AG09319 (cell line): ENCODE measurements at places on chromosomes 2 and 18.
A peak's percentile ranks its signal among the peaks of the same experiment; 100 is the strongest.

DNA sequence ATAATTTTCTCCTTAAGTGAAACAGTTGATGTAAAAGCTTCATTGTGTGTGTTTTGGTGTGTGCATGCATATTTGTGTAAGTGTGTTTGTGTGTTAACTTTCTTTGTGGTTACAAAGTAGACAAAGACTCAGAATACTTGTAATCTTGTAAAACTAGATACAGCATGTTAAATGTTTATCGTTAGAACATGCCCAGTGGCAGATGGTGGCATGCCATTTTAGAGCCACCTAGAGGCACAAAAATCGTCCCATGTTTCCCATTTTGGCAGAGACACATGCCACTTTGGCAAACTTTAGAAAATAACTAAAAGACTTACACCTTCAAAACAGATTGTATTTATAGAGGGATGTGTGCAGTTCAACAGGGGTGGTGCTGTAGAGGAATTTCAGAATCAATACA is 224.1 kb downstream of the LRP1B start:
- no peak for DNase-seq

DNA sequence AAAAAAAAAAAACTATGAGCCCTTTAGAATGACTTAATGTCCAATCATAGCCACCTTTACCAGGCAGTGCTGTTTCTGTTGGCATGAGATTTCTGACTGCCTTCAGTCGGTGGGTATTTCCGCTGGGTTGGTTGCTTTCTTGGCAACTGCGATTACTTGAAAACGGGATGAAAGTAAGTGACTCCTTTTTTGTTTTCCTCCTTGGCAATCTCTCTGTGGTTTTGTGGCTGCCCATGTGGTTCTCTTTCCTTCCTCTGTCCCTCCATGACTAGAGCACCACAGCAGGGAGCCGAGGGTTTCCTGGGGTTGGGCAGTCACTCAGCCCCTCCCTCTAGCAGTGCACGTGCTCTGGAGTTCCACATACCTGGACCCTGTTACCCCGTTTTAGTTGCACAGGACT is 112.1 kb downstream of the KLHL29 start:
- DNase-seq, result no peak

DNA sequence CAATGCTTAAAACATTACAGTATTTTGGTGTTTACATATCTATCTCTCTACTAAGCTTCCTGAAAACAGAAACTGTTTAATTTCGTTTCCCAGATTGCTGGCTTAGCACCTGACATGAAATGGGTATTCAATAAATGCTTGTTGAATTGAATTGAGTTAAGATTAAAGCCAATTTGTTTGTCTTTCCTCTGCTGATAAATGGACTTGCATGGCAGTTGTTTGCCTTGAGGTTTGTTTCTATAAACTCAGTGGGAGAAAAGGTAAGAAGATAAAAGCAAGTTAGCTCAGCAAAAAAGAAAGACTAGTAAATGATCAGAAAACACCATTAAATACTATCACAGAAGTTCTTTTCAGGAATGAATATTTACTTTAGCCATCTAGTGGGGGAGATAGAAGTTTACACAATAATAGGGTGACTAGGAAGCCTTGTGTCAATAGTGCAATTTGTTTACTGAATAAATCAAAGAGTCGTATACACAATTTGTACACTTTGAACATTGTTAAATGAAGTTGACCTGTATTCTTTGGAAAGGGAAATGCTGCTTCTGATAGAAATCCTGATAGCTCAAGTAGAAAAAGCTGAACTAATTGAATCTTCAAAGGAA is 754.5 kb upstream of the FAM98A start:
- DNase-seq, result no peak

- no peak for DNase-seq
Measured at GRCh38 chr2:206083602-206084438, 2.2 kb downstream of the INO80D start.

DNA sequence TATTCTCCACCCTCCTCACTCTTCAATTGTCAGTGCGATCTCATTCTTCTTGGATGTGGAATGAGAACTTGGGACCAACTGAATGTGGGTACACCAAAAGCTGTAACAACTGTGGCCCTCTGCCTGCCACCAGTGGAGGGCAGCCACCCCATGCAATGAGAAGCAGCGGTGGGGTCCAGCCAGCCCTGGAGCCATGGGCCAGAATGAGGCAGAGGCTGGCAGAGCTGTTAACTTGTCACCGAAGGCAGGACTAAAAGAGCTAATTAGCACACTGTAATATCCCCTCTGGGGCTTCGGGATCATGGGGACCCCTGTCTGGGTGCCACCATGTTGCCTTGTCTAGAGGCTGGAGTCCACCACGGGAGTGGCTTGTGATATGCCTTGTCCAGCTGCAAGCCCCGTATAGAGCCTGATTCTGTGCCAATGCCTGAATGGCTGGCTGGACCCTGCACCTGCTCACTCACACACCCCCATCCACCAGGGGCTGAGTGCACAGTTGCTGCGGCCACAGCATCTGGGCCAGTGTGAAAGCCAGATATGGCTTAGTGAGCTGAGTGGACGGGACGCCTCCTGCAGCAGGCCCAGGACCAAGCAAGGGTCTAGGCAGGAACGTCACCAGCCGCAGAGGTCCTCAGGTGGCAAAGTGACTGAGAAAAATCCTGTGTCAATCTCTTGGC is 680.5 kb downstream of the DSC3 start:
- DNase-seq, result no peak

- DNase-seq, result no peak
Measured at GRCh38 chr2:152407204-152407721, 72.3 kb downstream of the FMNL2 start.

DNA sequence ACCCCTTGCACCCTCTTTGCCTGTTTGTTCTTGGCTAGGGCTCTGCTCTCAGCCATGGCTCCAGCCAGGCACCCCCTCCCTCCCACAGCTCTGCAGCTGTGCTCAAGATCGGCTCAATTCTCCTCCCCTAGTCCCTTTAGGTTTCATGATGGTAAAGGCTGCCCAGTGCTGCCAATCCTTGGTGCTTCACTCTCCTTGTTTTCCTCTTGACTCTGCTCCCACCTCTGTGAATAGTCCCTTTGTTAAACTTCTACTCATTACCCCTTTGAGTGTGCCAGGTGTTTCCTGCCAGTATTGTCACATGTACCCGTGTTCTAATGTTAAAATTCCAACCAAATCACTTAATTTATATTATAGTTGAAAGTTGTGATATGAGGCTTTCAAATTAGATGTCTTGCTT is 101.0 kb upstream of the CERS6 start:
- DNase-seq, result no peak

GRCh38 chr2:229083606-229084340 is 187.3 kb downstream of the PID1 start:
- DNase-seq, result no peak

GRCh38 chr2:86382108-86382507 is 44.7 kb upstream of the REEP1 start:
- no peak for DNase-seq

- DNase-seq, result no peak
Measured at GRCh38 chr2:186595219-186595618, 5.4 kb downstream of the ITGAV start.

DNA sequence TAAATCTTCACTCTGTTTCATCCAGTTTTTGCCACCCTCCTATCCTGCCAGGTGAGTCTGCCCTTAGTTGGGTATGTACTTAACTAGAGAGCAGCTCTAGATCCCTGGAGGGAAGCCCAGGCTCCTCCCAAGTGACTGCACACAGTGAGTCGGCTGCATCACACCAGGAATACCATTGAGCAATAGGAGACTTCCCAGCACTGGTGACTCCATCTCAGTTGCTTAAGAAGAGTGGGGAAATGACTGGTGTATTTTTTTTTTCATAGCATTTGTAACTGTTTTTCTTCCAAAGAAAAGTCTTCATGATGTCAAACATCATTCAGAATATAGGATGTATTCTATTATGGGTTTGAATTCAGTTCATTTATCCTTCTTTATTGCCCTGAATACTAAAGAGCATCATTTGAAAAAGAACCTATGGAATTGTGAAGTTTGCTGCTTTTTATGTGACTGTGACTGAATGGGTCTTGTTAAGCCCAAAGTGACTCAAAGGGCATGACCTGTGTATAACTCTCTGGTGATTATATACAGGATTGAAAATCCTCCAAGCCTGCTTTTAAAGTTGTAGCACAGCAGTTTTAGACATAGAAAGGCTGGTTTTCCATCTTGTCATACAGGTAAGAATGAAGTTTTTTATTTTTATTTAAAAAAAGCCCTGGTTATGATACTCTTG is 84.3 kb downstream of the MAP3K20 start:
- peak; percentile 94 for DNase-seq

DNA sequence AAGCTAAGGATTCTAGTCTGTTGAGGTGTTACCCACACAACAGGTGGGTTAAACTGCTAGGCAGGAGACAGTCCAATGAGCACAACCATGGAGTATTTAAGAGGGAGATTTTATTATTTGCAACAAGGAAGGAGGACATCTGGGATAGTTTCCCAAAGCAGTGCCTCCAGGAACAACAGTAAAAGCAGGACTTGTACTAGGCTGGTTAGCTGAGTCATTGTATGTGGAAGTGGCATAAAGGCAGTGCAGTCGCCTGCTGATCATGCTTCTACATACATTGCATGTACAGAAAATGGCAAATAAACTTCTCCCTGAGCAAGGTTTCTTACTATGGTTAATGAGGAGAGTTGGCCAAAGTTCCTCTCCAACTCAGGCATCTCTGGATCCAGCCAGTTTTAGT is 46.1 kb upstream of the CYTIP start:
- DNase-seq, result no peak

GRCh38 chr2:108354136-108354535 is 23.6 kb upstream of the SULT1C4 start:
- DNase-seq, result no peak

GRCh38 chr2:41930807-41931566 is 116.8 kb upstream of the PKDCC start:
- DNase-seq, result no peak

DNA sequence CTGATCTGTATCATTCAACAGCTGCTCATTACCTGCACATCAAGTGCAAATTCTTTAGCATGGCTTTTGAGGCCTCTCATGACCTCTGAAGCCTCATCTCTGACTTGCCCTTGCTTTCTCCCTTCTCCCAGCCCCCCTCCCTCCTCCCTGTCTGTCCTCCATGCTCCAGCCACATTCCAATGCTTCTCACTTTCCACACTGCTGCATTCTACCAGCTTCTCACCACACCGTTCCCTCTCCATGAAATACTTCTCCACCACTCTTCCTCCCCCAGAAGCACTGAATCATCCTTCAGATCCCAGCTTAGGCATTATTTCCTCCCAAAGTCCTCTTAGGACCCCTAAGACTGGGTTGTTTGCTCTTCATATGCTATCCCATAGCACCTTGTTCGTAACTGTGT is 26.9 kb downstream of the GCG start:
- no peak for DNase-seq

GRCh38 chr18:2207294-2207693 is 364.0 kb downstream of the METTL4 start:
- no peak for DNase-seq

- no peak for DNase-seq
Measured at GRCh38 chr2:110871637-110872036, 139.3 kb downstream of the ACOXL start.

GRCh38 chr2:54416166-54416813 is 39.8 kb upstream of the SPTBN1 start:
- no peak for DNase-seq

GRCh38 chr2:10989151-10989550 is 77.4 kb downstream of the KCNF1 start:
- no peak for DNase-seq

- DNase-seq, result no peak
Measured at GRCh38 chr2:64857581-64858471, 131.4 kb upstream of the SLC1A4 start.

GRCh38 chr2:33704406-33704855 is 105.3 kb upstream of the FAM98A start:
- DNase-seq, result no peak

DNA sequence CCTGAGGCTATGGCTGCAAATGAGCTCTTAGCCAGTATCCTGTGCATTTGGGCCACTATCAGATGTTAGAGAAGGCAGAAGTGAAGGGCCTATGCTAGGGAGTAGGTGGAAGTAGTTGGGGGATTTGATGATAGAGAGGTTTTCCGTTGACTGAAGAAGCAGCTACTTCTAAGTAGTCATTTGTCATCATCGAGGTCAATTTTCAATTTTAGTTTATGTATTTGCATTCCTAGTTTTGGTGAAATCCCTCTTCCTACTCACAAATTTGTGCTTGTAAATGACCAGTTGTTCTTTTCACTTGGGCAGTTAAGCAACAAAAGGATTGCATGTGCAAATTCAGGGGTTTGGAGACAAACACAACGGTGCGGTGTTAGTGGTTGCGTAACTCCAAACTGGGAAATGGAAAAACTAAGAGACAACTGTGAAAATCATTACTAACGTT is 48.5 kb upstream of the PELI1 start:
- no peak for DNase-seq

- DNase-seq, result no peak
Measured at GRCh38 chr18:59345556-59345955, 13.5 kb downstream of the LMAN1 start.

DNA sequence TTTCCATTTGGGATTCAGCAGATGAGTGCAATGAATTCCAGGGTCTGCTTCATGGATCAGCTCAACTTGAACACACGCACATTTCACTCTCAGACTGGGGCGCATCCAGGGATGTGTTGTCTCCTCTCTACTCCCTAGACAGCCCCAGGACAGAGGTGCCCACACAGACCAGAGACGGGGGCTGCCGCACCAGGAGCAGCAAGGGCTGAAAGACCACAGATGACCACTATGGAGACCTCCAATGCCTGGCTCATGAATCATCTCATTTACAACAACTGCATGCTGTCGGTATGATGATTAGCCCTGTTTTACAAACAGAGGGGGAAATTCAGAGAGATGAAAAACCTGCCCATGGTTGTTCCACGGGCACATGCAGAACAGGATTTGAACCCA is 63.1 kb downstream of the CYP26B1 start:
- no peak for DNase-seq

DNA sequence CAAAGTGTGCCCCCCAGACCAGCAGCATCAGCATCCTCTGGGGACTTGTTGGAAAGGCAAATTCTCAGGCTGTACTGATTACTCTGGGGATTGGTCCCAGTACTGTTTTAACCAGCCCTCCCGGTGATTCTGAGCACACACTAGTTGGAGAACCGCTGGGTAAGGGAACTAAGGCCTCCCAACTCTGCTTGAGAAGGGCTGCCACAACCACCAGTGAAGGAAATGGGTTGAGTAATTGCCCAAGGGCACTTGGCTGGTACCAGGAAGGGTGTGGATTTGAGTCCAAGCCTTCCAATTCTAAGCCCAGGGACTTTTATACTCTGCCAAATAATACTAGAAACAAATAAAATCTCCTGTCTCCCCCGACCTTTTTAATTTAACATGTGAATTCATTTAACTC is 219.9 kb downstream of the SETBP1 start:
- no peak for DNase-seq

DNA sequence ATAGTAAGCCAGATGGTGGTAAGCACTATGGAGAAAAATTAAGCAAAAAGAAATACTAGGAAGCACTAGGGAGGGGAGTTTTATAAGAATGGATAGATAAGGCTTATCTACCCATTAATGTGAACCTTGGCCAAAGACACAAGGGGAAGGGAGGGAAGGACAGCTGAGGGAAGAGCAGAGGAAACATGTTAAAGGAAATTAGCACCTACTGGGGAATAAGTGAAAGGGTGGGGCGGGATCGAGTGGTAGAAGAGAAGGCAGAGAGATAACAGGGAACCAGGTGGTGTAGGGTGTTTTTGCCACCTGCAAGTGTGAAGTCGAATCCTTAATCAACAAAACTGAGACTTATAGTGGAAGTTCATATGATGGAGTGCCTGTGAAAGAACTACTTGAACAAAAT is 1.7 kb downstream of the UNC80 start:
- DNase-seq, result no peak
